Immature natural killer cell (primary cell): ENCODE measurements at places on chromosomes 16 and 17. TPM values are rescaled to one million over a fixed set of nuclear protein-coding genes. Genes with fewer than 3 reads are reported as not detected.

Gene HSD17B1
- polyA plus RNA-seq: 0.99 TPM

DNA sequence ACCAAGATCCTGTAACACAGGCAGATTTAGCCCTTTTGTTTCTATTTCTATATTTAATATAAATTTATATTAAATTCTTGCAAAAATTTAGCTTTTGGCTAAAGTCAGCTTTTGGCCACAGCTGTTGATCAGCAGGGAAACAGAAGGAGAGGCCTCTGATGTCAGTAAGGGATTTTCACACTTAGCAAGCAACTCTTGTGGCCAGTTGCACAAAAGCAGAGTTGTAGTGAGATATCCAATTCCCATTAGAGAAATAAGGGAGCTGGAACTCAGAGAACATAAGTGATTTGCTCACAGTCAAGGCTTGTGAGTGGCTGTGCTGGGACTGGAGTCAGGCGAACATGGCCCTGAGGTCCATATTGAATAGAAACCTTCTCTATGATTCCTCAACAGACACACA is 16.7 kb upstream of the HEATR6 start:
- no peak overlapping the region for H3K4me3 ChIP-seq
- H3K27ac ChIP-seq: no peak overlapping the region
- H3K27me3 ChIP-seq: peaks cover 8% of the 10 kb centered on the region
- DNase-seq: no peak
- H3K4me1 ChIP-seq: no peaks in the 10 kb centered on the region

Gene HELZ
- polyA plus RNA-seq: 41.4 TPM

- H3K27me3 ChIP-seq: no peaks in the 10 kb centered on the region
- H3K4me3 ChIP-seq: no peak overlapping the region
- DNase-seq: no peak
- peaks cover 17% of the 10 kb centered on the region for H3K4me1 ChIP-seq
- H3K36me3 ChIP-seq: no peaks in the 10 kb centered on the region
Observed at GRCh38 chr16:23695756-23696155, 17.1 kb downstream of the PLK1 start.

DNA sequence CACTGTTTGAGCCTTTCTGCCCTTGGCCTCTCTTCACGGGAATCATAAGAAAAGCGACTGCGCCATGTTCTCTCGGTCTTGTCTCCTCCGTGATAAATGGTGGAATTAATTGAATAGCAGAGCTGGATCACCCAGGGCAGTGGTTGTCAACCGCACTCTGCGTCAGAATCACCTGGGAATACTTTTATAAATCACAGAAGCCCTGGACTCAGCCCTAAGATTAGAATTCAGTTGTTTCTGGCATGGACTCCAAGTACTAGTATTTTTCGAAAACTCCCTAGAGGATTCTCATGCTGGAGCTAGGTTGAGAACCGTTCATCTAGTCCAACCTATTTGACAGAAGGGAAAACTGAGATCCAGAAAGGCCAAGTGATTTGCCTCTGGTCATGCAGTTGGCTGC is 64.1 kb downstream of the SPACA3 start:
- peaks cover 12% of the 10 kb centered on the region for H3K27me3 ChIP-seq
- no peak for DNase-seq
- H3K4me1 ChIP-seq: no peaks in the 10 kb centered on the region
- H3K27ac ChIP-seq: no peak overlapping the region
- no peak overlapping the region for H3K4me3 ChIP-seq

Gene MYOCD
- polyA plus RNA-seq: not detected

DNA sequence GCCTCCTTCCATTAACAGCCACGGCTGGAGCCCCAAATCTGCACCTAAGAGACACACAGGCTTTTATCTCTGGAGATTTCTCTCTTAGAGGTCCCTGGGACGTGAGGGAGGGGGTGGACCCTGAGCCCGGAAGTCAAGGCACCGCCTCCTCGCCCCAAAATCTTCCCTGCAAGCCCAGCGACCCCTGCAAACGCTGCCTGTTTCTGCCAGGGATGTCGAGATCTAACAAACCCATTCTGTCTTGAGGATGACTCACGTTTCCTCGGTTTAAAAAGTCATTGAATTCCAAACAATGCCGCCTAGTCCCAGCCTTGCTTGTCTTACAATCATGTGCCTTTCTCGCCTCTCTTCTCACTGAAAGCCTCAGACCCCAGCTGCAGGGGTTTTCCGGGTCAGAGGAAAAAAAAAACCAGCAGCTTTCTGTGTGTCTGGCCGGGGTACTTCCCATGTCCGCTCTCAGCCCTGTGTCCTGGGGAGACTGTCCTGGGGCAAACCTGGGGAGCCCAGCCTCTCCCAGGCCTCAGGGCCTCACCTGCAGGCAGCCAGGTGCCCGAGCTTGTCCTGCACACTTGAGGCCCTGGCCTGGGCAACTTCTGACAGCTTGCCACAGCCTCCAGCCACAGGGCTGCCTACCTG is 15.4 kb downstream of the ARL2BP start:
- peaks cover 3% of the 10 kb centered on the region for H3K36me3 ChIP-seq
- peak; percentile 16 for DNase-seq
- H3K4me1 ChIP-seq: peaks cover 5% of the 10 kb centered on the region
- peak overlapping the region; percentile 51 for H3K4me3 ChIP-seq
- no peaks in the 10 kb centered on the region for H3K27me3 ChIP-seq

Gene PPP1R1B
- polyA plus RNA-seq: not detected

DNA sequence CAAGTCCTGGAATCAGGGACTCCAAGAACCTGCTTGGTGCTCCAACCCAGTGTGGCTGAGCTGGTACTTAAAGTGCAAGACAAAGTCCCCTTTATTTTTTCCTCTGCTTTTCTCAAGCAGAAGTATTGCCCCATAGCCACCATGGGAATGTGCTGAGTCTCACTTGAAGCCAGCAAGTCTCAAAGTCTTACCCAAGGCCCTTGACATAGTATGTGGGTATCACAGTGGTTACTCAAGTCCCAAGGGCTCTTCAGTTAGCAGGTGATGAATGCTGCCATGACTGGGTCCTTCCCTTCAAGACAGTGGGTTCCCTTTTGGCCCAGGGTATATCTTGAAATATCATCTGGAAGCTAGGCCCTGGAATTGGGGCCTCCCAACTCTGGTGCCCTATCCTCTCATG is 30.5 kb upstream of the GINS3 start:
- no peak overlapping the region for H3K27ac ChIP-seq
- peaks cover 4% of the 10 kb centered on the region for H3K36me3 ChIP-seq
- H3K4me3 ChIP-seq: no peak overlapping the region
- no peak for DNase-seq
- H3K4me1 ChIP-seq: no peaks in the 10 kb centered on the region
- peaks cover 7% of the 10 kb centered on the region for H3K27me3 ChIP-seq

- peak overlapping the region; percentile 91 for H3K4me3 ChIP-seq
- peak overlapping the region; percentile 85 for H3K27ac ChIP-seq
- peaks cover 6% of the 10 kb centered on the region for H3K36me3 ChIP-seq
- peaks cover 35% of the 10 kb centered on the region for H3K4me1 ChIP-seq
Observed at GRCh38 chr16:67191411-67191994, 452 bp upstream of the E2F4 start.

- DNase-seq: no peak
- peaks cover 4% of the 10 kb centered on the region for H3K36me3 ChIP-seq
- no peaks in the 10 kb centered on the region for H3K4me1 ChIP-seq
- H3K4me3 ChIP-seq: no peak overlapping the region
Observed at GRCh38 chr16:71217506-71217905, 13.0 kb downstream of the HYDIN start.

Gene IGSF6
- polyA plus RNA-seq: 5.3 TPM

DNA sequence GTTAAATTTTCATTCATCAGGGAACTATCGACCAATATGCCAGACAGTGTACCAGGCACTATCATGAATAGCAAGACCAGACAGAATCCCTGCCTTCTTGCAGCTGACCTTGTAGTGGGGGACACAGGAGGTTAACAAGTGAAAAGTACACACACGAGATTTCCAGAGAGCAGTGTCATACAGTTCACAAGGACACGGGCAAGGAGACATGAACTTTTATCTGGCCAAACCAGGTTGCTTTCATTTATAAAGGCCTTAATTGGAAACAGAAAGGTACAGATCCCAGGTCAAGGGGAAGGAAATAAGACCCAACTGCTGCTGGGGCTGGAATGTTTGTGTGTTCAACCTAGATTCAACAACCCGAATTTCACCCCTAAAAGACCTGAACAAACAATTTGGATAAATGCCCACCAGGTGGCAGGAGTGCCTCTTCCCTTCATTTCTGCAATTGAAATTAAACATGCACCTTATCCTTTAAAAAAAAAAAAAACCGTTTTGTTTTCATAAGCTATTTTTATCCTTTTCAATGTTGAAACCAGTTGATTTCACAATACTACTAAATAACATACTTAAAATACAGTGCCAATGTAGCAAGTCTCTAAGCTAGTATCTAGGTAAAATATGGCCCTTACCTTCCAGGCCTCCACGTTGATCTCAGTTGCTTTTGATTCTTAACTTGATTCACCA is 65.9 kb downstream of the EMP2 start:
- H3K4me3 ChIP-seq: no peak overlapping the region
- peak; percentile 35 for DNase-seq
- no peaks in the 10 kb centered on the region for H3K36me3 ChIP-seq
- H3K27me3 ChIP-seq: peaks cover 3% of the 10 kb centered on the region
- no peak overlapping the region for H3K27ac ChIP-seq

DNA sequence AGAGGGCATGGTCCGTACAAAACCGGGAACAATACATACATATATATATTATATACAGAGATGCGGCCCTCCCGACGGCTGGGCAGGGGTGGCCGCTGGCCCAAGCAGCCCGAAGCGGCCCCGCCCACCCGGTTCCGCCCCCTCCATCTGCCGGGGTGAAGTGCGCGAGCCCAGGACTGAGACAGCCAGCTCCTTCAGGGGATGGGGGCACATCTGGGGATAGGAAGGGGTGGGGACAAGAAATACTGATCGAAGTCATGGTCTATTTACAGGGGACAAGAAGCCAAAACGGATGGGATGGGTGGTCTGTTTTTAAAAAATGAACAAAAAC is 3.8 kb upstream of the SAMD14 start:
- no peak overlapping the region for H3K4me3 ChIP-seq
- DNase-seq: no peak
- H3K27ac ChIP-seq: no peak overlapping the region
- peaks cover 22% of the 10 kb centered on the region for H3K4me1 ChIP-seq

Gene LGALS9C
- 17.0 TPM for polyA plus RNA-seq

DNA sequence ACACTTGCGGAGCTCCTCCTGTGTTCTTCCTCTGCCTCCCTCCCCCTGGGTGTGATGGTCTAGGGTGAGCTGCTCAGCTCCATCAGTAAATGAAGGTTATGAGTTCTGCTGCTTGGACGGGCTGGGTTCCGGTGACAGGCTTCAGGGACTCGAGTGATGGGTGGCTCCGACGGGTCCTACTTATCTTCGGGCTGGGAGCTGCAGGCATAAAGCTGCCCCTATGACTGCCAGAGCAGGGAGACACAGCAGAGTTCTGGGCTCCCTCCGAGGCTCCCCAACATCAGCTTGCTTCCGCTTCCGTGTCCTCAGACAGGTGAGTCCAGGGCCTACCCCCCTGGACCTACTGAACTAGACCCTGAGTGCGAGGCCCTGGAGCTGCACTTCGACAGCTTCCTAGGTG is 11.3 kb upstream of the MLKL start:
- no peak overlapping the region for H3K4me3 ChIP-seq
- DNase-seq: no peak
- peaks cover 1% of the 10 kb centered on the region for H3K27me3 ChIP-seq
- H3K4me1 ChIP-seq: peaks cover 6% of the 10 kb centered on the region
- H3K27ac ChIP-seq: no peak overlapping the region
- H3K36me3 ChIP-seq: no peaks in the 10 kb centered on the region

DNA sequence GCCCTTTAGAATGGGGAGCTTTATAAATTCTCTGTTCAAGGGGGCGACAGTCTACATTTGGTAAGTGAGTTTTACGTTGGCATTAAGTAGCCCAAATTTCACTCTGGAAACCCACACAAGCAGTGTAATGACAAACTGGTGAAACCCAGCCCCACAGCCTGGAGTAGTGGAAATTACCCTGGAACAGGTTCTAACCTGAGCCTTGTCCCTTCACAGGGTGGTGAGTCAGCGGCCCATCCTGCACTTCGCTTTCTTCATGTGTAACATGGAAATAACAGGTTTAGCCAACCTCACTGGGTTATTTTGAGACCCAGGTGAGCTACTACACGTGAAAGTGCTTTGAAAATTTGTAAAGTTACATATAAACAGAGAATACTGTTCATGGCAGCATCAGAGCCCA is 3.5 kb upstream of the TLCD3A start:
- no peak for DNase-seq
- peaks cover 2% of the 10 kb centered on the region for H3K27me3 ChIP-seq
- no peak overlapping the region for H3K4me3 ChIP-seq
- H3K27ac ChIP-seq: no peak overlapping the region
- no peaks in the 10 kb centered on the region for H3K36me3 ChIP-seq

DNA sequence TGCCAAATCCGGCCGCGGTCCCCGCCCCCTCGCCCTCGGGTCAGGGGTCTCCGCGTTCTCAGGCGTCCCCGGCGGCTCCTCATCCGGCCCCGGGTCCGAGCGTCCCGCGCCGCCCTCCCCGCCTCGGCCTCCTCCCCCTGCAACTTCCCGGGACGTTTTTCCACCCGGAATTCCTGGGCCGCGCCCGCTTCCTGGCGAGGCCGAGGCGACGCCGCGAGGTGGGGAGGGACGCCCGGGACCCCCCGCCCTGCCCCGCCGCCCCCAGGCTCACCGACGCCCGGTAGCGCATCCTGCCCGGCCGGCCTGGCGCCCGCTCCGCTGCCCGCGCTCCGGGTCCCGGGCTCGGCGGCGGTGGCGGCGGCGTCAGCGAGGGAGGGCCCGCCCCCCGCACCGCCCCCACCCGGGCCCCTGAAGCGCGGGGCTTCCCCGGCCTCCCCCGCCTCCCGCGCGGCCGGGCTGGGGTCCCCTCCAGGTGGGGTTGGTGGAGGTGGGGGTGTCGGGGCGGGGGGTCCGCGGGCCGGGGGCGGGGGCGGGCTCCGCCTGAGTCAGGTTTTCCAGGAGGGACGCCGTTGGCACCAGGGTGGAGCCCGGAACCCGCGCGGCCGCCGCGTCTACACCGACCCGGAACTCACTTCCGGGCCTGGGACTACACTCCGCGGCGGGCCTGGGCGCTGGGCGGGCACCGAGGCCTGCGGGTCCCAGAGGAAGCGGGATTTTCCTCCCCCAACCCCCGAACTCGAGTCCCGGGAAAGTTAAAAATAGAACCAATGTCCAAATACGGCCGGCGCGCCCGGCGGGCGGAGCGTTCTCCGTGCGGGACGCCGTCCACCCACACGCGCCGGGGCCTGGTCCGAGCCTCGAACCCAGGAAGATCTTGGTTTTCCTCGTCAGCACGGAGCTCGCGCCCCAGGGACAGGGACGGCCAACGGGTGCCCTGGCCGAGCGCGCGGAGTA is 6.8 kb downstream of the MYO1C start:
- H3K27me3 ChIP-seq: peaks cover 18% of the 10 kb centered on the region
- H3K27ac ChIP-seq: no peak overlapping the region
- H3K4me3 ChIP-seq: peak overlapping the region; percentile 81

GRCh38 chr17:28735242-28735722 is 6.7 kb downstream of the NEK8 start:
- no peaks in the 10 kb centered on the region for H3K36me3 ChIP-seq
- H3K4me3 ChIP-seq: no peak overlapping the region
- H3K27ac ChIP-seq: no peak overlapping the region
- no peaks in the 10 kb centered on the region for H3K4me1 ChIP-seq
- no peak for DNase-seq
